ENCODE measurements at places on chromosomes 1 and 21.

DNA sequence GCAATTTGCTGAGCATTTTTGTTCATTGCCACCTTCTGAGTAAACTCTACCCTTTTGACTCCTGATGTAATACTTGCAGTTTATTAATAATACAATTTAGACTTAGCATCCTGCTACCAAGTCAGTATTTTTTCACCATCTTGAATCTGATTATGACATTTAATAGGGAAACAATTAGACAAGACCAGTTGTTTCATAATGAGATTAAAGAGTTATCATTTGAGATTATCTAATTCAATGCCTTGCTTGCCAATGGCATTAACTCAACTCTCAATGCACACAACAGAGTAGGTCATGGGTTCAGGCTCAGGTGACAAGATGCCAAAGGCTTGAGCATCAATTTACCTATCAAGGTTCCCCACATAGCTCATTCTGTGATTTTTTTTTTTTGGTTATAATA is 488.4 kb downstream of the DISC1 start:
- DNase-seq = no peak

DNA sequence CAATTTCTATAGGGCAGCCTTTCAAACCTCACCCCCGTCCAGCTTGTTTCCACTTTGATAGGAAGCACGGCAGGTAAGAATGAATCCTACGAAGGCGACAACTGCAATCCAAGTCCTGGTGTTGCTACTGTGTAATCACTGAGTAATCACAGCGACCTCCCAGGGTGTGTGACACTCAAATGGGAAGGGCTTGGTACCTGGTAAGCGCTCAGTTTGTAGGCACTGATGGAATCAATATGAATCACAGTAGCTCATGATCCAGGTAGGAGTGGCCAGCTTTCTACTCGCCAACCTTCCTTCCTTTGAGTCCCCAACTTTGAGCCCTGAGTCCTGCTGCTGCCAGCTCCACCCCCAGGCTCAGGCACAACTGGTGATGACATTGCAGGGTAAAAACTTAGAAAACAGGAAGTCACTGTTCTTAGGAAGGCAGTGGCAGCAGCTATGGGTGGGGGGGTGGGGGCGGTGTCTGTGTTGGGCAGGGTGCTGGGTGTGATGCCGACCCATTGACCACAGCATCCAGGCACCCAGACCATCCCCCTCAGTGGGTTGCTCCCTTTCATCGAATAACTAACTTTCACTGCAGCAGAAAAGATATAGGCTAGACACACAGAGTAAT is 70.7 kb downstream of the CD247 start:
- DNase-seq = no peak

DNA sequence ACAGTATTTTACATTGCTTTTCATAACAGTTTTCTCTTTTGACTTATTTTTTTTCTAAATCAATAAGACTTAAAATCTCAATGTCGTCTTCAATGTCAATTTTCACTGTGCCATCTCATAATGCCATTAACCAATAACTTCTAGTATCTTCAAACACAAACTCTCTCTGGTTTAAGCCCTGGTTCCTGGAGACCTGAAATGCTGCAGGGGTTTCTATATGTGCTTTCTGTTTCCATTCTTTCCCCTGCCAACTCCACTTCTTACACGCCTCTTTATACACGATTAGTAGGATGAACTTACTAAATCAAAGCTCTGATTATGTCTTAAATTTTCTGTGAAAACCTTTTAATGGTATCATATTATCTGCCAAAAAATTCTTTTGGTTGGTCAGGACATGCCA is 191.4 kb downstream of the AMY1C start:
- no peak for DNase-seq

GRCh38 chr1:2445162-2445822 is 30.8 kb upstream of the PLCH2 start:
- no peak for DNase-seq

DNA sequence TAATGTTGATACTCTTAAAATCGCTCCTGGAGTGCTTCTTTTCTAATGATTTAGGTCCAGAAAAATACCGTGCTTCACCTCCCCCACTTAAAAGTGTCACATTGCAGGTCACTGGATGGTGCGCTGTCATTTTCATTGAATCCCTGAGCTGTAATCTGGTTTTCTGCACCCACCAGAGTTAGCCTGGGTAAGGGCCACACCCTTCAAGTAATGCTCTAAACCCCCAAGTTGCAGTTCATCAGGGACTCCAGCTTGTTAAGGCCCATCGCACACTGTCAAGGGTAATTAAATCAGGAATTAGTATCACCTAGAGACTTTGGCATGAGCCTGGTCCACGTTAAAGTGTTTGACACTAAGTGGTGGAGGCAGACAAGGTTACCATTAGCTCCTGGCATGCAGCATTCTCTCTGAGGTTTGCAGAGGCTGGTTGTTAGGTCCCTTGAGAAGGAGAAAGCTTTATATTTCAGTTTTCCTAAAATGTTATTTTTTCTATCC is 34.0 kb downstream of the ASTN1 start:
- DNase-seq = no peak

- DNase-seq = no peak
Measured at GRCh38 chr1:161531986-161532643, 7.8 kb downstream of the HSPA6 start.

GRCh38 chr1:167486090-167486824 is 32.1 kb downstream of the CD247 start:
- DNase-seq = no peak

- no peak for DNase-seq
Measured at GRCh38 chr1:165880993-165881392, 53.6 kb downstream of the UCK2 start.

DNA sequence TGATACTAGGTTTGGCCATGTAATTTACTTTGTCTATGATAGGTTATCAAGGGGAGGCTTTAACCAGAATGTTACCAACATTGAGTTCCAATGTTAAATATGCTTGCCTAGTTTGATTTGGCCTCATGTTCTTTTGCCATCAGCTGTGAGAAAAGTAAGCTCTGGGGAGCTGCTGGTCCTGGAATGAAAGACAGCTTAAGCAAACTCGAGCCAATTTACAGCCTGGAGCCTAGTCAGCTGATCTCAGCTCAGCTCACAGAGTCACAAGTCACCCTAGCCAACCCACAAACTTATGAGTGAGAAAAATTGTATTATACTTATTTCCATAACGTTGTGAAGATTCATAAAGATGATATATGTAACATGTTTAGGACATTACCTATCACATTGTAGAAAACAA is 426.7 kb downstream of the RWDD3 start:
- no peak for DNase-seq

- no peak for DNase-seq
Measured at GRCh38 chr21:34274001-34274400, 89.8 kb upstream of the KCNE2 start.

DNA sequence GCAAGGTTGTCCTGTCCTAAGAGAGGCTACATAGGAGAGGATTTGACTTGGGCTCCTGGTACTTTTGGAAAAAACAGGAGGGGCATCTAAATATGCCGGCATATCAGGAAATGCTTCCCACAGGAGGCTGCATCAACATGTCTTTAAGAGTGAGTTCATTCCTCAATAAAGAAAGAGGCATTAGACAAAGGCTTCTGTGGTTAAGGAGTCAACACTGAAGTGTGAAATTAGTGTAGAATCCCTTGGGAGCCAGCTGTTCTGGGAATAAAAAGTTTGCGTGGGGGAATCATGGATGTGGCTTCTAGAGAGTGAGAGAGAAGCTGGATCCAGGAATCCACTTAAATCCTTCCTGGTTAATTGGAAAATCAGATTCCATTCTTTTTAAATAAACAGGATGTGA is 69.5 kb downstream of the DNM3 start:
- no peak for DNase-seq

DNA sequence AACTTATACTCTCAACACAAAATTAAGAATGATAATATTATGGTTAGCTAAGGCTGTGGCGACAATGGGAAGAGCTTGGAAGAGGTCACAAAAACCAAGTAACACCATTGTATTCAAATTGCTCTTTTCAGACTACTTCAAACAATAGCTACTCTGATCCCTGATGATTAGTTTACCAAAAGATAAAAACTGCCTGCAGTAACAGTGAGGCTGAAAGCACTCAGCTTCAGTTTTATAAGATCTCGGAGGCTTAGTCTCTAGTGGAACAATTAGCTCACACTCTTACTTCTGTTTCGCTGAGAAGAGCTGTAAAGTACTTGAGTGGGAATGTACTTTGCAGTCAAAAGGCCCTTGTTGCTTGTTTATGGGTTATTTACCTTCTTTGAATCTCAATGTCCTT is 278.5 kb downstream of the LRRC7 start:
- DNase-seq = no peak

GRCh38 chr1:154155251-154155650 is 378 bp upstream of the NUP210L start:
- DNase-seq = no peak

Measured in stimulated activated CD8-positive, alpha-beta memory T cell treated with anti-CD3 and anti-CD28 coated beads, Interleukin-12 subunit alpha, Interleukin-12 subunit beta, amount 100 ng/mL, for 4 hours (primary cell).